ENCODE measurements at places on chromosomes 3 and 15. TPM values are rescaled to one million over a fixed set of nuclear protein-coding genes. Genes with fewer than 3 reads are reported as not detected.

FAM131A gene
- 3.2 TPM for total RNA-seq

- no peak for DNase-seq
Observed at GRCh38 chr15:52392008-52392687, 96.5 kb upstream of the MYO5C start.

DNA sequence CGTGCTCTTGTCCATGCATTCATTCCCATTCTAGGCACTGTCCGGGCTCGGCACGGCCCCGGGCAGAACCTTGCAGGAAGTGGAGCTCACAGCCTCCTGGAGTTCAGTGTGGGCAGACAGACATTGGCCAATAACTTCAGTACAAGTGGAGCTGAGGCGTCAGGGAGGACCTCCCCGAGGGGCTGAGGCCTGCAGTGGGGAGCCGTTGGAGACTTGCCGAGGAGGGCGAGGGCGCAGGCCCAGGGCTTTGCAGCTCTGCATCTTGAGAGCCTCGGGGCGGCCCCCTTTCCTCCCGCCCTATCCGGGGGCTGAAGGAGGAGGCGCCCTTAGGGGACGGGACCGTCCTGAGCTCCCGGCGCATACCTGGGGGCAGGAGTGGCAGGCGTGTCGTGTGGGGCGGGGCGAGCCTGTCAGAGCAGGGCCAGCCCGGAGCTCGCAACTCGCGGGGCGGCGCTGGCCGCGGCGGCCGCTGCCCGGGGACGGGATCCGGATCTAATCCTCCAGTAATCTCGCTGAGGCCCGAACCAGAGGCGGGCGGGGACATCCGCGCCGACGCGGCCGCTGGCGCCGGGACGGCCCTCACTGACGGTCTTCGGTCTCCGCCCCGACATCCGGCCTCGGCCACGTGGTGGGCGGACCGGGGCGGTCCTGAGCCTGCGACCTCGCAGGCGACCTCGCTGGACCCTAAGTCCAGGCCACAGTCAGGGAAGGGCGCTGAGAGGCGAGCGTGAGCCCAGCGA lies at the start of gene ACY1:
Gene ACY1 (plus strand): TSS at position 698 of the 740 bp plus-strand sequence. CDS start 530 bp downstream, outside the sequence.
- DNase-seq, result peak; percentile 78

CNTN3 gene
- not detected for total RNA-seq

- DNase-seq, result no peak
Observed at GRCh38 chr3:110583373-110583935, 488.2 kb upstream of the NECTIN3 start.

- no peak for DNase-seq
Observed at GRCh38 chr15:47431501-47431900, 285.8 kb upstream of the SEMA6D start.

DNA sequence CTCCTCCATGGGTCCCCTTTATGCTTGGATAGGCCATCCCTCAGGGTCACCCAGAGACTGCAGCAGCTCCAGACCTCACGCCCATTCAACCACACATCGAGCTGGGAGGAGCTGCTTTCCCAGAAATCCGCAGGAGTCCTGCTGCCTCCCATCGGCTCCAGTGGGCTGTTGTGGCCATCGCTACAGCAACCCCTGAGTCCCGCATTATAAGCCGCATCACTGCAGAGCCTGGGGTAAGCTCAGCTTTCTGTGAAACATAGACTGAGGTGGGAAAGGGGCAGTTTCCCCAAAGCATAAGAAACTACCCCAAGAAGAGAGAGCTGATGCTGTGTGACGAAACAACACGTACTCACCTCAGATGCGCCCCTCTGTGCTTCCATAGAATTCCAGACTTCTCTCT lies 35.7 kb downstream of the MRPL46 start:
- DNase-seq, result no peak

GRCh38 chr3:28664123-28664522 lies 315.5 kb upstream of the AZI2 start:
- no peak for DNase-seq

CCR9 gene
- total RNA-seq, result 0.08 TPM

DNA sequence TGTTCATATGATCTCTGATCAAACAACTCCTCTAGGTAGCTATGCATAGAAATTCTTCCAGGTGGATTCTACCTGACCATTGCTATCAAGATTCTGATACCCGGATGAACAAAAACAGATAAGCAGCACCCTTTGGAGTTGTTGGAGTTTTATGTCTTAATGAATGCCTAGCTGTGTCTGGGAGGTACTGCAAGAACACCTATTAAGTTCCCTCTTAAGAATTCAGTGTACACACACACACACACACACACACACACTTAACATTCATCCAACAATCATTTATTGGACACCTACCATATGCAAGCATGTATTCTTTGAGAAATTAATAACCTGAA lies 58.1 kb upstream of the FNDC3B start:
- DNase-seq, result no peak

Data from activated CD8-positive, alpha-beta T cell treated with anti-CD3 and anti-CD28 coated beads, Interleukin-2, amount 10 ng/mL, durations not matched to agents 7 days and 5 days (primary cell).